ENCODE measurements at places on chromosomes 5 and 9. TPM values are rescaled to one million over a fixed set of nuclear protein-coding genes. Genes with fewer than 3 reads are reported as not detected.

Gene ACOT12
- 0.77 TPM for polyA plus RNA-seq

- DNase-seq: no peak
Observed at GRCh38 chr9:113290052-113290607, 13.0 kb downstream of the RNF183 start.

Gene AGXT2
- polyA plus RNA-seq: 0.13 TPM

DNA sequence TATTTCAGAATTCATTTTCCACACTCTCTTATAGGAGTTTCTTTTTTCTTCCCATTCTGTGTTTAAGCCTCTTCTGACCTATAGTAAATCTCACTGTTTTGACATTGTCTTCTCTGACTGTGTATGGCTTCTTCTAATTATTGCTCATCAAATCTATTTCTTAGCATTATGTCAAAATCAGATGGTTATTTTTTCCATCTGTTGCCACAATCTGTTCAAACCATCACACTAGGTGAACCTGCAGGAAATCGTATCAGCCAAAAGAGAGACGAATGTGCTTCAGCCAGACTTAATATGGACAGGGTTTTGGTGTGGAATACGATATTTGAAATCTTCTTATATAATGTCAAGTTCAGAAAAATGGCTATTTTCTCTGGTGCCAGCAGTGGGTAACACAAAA, 15.9 kb upstream of the SEMA4D start:
- no peak for DNase-seq

DNA sequence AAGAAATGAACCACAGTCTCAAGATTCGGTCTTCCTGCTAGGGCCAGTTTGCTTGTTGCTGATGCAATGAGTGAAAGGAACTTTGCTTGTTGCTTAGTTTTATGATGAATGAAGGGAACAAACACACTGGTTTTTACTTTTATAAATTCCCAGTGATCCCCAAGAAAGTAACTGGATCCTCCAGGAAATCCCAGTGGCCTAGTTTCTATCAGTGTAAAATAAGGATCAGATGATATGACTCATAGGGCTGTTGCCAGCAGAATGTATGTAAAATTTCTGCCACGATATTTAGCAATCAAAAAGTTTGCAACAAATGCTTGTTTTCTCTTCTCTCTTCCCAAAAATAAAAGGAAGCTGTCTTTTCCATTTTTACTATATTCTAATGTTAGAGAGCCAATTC, 160.1 kb upstream of the CDKN2B start:
- DNase-seq: no peak

- DNase-seq: no peak
Observed at GRCh38 chr5:55989860-55990259, 4.9 kb downstream of the IL6ST start.

DNA sequence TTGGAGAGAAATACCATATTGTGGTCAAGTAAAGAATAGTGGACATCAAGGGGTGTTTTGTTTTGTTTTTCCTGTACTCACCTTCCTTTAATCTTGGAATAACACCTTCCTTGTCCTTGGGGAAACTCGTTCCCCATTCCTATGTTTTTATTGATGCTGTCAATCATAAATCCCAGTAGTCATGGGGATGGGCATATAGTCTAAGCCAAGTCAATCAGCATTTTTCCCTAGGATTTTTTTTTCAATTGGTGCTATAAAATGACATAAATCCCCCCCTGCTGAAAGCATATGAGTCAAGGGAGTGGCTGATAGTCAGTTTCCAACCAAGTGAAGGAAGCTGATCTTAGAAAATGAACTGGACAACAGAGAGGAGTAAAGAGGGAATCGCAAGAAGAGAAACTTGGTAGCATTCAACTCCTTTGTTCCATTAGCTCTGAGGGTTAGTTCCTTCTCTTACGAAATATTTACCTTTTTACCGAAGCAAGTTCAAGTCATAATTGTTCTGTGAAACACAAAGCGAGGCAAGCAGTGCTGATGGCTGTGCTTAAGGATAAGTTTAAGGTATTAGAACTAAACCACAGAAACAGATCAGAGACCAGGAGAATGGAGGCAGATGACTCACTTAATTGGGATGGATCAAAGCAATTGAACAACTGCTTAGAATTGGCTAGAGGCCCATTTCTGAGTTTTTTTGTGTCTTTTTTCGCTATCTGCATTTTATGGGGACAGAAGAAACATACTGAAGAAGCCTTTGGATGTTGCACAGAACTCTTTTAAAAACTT, 218.6 kb downstream of the SEMA6A start:
- DNase-seq: no peak

Measured in left lung (tissue), 14 donors.